ENCODE measurements at places on chromosomes 2 and 18. TPM values are rescaled to one million over a fixed set of nuclear protein-coding genes. Genes with fewer than 3 reads are reported as not detected.

The HOXD4 gene
- 13.7 TPM for total RNA-seq

The DCDC2C gene
- not detected for total RNA-seq

The SNORC gene
- 4.0 TPM for total RNA-seq

The NYAP2 gene
- total RNA-seq = not detected

The TMEM169 gene
- total RNA-seq = not detected
